ENCODE measurements at places on chromosomes 13 and 19. TPM values are rescaled to one million over a fixed set of nuclear protein-coding genes. Genes with fewer than 3 reads are reported as not detected.

The SIGLEC14 gene
- total RNA-seq, result 0.47 TPM

DNA sequence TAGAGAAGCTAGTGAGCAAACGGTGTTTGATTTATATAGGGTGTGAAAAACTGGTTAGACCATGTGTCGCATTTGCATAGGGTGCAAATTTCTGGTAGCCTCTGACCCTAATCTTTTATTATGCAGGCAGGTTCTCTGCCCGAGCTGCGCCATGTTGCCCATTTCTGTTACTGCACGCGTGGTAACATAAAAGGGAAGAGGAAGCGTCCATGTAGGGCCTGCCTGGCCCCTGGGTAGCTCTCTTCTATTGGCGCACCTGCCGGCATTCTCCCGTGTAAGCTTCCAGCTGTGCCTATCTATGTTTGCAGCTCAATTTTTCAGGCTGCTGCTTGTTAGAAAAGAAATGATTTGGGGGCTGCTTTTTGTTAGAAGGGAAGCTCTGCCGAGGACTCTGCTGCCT is 14.0 kb upstream of the CD70 start:
- no peak for DNase-seq

The DCT gene
- 0.14 TPM for total RNA-seq

- DNase-seq, result no peak
Measured at GRCh38 chr19:6521718-6522646, 8.8 kb upstream of the TNFSF9 start.

DNA sequence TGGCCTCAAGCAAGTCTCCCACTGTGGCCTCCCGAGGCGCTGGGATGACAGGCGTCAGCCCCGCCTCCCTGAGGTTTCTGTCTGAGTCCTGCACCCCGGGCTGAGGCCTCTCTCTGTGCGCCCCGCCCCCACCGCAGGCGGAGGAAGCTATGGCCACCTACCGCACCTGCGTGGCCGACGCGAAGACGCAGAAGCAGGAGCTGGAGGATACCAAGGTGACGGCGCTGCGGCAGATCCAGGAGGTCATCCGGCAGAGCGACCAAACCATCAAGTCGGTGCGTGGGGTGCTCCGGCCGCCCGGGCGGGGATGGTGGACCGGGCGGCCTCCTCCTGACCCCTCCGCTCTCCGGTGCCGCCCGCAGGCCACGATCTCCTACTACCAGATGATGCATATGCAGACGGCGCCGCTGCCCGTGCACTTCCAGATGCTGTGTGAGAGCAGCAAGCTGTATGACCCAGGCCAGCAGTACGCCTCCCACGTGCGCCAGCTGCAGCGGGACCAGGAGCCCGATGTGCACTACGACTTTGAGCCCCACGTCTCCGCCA is 12.7 kb downstream of the ARHGAP45 start:
- DNase-seq, result peak; percentile 70

- DNase-seq, result no peak
Measured at GRCh38 chr13:89082623-89083022, 1411.5 kb downstream of the SLITRK5 start.

The USHBP1 gene
- total RNA-seq, result 0.49 TPM

The TPTE2 gene
- total RNA-seq, result not detected

DNA sequence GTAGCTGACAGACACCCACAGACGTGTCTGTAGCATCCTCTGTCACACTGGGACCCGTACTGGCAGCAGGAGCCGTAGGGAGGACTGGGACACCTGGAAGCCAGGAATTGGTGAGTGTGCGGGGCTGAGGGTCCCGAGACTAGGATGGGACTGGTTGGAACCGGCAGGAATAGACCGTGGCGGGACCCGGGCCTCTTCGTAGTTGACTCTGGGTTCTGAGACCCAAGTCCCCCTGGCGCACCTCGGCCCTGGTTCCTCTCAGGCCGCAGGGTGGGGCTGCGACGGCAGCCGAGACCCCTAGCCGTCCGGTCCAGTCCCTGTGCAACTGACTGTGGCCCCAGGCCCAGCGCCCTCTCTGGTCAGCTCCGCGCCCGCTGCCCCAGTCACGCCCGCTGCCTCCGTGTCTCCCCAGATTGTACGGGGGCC is 64.7 kb downstream of the ZNF823 start:
- DNase-seq, result no peak

The PHLDB3 gene
- 23.1 TPM for total RNA-seq

Measured in activated naive CD4-positive, alpha-beta T cell treated with anti-CD3 and anti-CD28 coated beads, Interleukin-2, amount 50 U/mL, for 72 hours (primary cell).